Activated T-cell treated with anti-CD3 and anti-CD28 coated beads for 24 hours (primary cell): ENCODE measurements at places on chromosomes 4 and X.
A peak's percentile ranks its signal among the peaks of the same experiment; 100 is the strongest.

DNA sequence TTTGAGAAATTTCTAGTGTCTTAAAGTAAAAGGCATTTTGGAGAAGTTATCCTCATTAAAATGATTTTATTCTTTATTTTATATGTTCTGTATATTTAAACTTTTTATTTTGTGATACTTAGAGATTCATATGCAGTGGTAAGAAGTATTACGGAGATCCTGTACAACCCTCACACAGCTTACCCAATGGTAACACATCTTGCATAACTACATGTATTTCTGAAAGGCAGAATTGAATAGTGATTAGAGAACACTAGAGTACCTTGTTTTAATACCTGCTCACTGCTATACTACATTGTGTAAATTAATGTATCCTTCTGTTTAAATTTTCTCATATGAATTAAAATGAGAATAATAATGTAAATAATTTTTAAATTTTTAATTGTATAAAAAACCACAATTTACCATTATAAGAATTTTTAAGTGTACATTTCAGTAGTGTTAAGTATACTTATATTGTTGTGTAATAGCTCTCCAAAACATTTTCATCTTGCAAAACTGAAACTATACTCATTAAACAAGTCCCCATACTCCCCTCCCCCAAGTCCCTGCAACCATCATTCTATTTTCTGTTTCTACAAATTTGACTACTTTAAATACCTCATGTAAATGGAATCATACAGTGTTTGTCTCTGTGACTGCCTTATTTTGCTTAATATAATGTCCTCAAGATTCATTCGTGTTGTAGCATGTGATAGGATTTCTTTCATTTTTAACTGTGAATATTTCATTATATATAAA lies 45.4 kb downstream of the INTS12 start:
- DNase-seq, result no peak

- no peak for DNase-seq
Observed at GRCh38 chr4:110621328-110621812, 1.5 kb downstream of the PITX2 start.

DNA sequence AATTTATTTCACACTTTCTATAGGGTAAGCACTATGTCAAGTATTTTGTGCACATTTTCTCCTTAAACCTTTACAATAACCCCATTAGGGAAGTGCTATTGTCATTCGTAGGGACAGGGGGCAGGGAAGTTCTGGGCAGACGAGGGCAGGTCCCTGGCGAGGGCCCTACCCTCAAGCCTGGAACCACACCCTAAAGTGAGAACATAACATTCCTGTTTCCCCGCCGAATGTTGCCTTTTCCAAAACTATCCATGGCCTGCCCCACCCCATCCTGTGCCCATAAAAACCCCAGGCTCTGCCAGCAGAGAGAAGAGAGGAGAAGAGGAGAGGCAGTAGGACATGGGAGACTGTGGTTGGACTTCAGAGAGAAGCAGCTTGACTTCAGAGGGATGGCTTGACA lies 39.8 kb upstream of the CCKAR start:
- no peak for DNase-seq

GRCh38 chrX:6386837-6387236 lies 148.1 kb downstream of the VCX3A start:
- DNase-seq, result no peak

GRCh38 chr4:140113653-140114052 lies 40.3 kb downstream of the MAML3 start:
- DNase-seq, result no peak

DNA sequence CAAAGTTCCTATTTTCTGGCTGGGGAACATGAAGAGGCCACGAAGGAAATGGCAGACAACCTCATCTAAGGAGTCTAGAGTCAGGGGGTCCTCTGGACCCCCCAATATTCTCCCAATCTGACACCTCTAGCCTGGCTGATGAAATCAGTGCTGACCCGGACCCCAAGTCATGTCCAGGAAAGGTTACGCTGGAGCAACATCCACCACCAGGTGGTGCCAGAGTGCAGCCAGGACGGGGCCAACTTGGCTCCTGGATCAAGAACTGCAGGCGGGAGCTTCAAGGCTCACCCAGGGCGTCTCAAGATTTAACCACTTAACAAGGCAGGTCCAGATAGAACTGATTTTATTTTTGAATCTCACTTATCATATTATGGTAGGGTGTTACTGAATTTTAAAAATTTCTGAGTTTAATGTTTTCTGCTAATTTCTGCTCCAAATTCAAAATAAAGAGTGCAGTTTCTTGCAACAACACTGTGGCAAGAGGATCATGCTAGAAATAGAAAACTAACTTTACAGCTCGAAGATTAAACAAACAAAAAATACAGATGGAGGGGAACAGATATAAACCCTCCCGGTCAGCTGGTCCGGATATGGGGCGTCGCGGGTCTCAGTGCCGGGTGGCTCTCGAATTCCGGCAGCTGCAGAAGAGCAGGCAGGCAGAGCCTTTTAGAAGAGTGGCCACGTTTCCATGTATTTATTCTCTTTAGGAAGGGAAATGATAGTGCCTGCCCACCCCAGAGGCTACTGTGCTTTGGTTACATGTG lies 135.5 kb downstream of the AFAP1 start:
- peak; percentile 79 for DNase-seq

- no peak for DNase-seq
Observed at GRCh38 chrX:23031600-23031999, 31.8 kb downstream of the DDX53 start.

- DNase-seq, result no peak
Observed at GRCh38 chr4:751676-752075, 46.0 kb downstream of the PCGF3 start.

GRCh38 chr4:106424426-106424825 lies 55.8 kb upstream of the GIMD1 start:
- DNase-seq, result no peak

DNA sequence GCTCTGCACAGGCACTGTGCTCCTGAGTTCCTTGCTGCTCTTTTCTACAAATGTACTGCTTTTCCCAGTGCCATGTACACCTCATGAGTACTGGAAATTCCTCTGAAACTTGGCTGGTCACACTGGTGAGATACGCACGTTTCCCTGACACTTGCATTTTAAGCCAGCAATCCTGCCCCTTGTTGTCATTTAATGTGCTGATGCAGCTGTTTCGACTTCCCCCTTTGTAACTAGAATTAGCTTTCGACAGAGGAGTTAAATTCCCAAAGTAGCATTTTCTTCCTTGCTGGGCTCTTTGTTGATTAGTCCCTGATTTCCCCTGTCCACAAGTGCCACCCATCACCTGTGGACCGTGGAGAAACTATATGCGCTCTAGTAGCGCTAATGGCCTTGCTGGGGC lies 77.5 kb downstream of the IQCM start:
- DNase-seq, result no peak

DNA sequence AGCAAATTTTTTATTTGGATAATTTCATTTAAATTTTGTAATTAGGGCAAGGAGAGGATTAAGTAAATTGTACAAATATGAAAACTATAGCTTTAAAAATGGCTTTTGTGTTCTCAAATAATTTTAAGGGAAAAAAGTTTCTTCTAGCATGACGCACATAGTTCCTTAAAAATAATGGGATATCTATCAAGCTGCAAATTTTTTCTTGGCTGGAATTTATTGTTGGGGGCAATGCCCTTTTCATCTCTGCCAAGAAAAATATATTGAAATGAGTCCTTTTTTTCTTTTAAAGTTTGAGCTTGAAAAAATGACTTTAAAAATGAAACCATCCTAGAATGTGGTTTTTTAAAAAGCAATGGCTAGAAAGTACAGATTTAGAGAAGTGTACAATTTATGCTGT lies 154.4 kb upstream of the UGT8 start:
- no peak for DNase-seq

DNA sequence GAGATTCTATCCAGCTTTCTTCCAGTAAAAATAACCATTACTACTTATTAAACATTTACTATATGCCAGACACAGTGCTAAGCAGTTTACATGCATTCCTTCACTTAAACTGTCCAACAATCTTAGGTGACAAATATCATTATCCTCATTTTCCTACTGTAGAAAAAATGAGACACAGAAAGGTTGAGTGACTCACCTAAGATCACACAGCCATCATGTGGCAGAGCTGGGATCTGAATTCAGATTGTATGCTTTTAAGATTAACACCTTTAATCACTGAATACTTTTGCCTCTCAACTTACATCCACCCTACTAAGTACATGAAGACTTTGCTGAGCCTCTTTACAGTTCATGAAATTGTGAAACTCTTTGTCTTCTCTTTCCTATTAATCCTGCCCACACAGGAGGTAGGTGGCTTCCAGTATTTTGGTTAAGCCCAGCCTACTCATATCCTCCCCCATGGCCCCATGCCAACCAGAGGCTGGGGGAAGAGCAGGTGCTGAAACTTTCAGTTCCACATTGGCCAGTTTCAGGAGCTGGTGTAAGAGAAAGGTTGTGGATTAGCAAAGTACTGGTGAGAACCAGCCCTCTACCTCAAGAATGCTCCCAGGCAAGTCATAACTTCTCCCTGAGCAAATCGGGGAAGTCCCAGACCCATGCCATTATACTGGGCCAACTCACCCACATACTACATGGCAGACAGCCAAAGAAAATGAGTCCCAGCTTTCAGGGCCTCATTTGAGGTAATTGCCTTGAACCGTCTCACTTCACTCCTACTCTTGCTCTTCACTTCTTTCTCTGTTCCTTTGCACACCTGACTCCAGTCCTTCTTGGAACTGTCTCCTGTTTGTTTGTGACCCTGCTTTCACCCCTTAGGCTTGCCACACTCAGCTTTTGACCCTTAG lies 211.1 kb downstream of the GUCY2F start:
- no peak for DNase-seq

- no peak for DNase-seq
Observed at GRCh38 chrX:8194216-8194615, 23.1 kb upstream of the VCX2 start.

DNA sequence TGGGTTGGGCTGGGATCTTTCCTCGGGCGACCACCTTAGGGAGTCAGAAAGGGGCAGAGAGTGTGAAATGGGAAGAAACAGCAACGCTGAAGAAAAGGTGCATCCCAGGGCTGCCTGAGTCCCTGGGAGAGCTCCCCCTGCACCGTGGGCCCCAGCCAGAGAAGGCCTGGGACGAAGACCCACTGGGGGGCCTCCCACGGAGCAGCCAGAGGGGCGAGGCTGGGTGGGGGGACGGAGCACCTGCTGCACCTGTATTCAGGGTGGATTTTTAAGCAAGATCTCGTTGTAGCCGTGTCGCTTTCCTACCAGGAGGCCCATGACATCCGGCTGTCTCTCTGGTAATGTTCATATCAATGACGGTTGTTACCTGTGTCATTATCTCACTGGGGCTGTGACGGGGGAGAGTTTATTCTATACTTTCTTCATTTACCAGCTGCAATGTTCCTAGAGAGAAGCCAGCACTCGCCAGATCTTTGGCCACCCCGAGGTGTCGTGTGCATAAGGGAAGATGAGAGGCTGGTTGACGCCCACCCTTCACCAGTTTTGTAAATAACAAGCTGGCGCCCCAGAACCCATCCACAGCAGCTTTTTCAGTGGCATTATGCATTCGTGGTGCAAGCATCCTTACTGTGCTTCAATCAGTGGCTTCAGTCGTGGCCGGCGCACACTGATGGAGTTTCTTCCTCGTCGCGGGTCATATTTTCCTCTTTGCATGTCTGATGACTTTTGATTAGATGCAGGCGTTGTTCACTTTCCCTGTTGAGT lies 5.6 kb upstream of the PCGF3 start:
- DNase-seq, result no peak

DNA sequence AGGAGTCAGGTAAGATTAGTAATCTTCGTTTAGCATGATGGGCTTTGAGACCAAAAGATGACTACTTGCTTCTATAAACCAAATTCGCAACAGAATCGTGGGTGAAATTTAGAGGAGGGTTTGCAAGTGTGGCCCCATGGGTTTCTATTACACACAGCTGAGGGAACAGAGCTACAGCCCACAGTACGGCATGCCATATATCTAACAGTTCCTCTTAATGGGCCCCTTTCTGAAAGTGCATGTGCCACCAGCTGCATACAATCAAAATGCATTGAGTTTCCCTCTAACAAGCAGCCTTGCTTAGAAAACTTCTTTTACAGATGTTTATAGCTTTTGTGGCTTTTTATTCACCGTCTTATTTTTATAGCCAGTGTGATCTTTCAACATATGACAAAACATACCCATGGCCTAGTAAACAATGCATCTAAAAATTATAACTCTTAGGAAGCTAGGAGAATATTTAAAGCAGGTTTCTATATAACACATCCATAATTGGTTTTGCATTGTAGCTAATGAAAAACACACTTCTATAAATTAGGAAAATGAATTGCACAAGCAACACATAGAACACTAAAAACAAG lies 202.1 kb downstream of the PRDM5 start:
- DNase-seq, result no peak
